Omental fat pad (tissue), 4 donors: ENCODE measurements at places on chromosomes 4 and X.

DNA sequence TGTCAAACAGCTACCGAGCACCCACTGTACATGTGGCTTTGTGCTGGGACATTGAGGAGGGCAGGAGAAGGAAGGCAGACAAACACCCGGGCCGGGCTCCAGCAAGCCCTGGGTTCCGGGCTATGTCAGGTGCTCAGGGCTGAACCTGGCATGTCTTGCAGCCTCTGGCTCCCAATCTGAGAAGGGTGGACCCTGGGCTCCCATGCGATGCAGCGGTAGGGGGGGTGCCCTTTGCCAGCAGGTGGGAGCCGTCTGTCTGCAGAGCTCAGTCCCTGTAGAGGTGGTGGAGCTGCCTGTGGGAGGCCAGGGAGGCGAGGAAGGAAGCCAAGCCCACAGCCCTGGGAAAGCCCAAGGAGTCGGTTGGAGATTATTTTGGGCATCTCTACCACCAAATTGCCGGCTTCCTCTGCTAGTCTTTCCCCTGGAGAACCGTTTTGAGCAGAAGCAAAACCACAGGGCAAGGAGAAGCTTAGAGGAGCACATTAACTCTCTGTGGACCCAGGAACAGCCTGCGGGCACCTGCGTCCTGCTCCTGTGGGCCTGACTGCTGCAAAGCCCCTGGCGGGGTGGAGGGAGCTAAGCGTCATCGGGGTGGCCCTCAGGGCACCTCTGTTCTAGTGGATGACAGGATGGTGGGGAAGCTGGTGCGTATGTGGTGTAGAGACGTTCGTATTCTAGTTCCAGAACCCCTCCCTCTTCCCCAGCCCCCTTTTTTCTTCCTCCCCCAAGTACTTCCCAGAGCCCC, 10.3 kb downstream of the CPZ start:
- DNase-seq, result no peak

DNA sequence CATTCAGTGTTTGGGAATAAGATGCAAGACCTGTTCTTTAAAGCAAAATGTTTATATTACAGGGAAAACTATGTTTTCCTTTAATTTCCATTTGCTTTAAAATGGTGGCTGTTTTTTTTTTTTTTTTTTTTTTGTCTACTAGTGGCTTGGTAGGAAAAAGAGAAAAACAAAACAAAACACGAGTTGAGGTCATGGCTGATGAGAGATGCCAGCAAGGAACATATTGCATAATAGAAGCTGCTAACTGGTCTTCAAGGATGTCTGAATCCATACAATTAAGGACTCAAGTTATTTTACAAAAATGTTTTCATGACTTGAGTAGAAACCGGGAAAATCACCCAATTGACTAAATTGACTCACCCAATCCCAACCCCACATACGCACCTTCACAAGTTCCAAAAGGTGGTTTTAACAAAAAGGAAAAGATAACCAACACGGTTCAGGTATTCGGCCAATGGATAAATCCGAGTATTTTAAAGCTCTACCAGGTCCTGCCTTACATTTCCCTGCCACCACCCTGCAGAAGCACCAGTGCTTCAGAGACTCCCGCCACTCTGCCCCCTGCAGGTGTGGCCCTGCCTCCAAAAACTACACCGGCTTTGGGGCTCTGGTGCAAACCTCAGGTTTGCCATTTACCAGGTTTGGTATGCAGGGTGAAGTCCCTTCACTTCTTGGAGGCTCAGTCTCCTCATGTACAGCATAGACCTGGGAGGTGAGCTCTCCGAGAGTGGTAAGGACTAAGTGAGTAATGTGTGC, 27.1 kb downstream of the PIR start:
- no peak for DNase-seq

- DNase-seq, result no peak
Measured at GRCh38 chr4:55554453-55555030, 7.8 kb upstream of the CLOCK start.

GRCh38 chrX:44043496-44043895, 70.3 kb upstream of the NDP start:
- no peak for DNase-seq

GRCh38 chr4:139282065-139282720, 2.2 kb upstream of the MGARP start:
- no peak for DNase-seq

DNA sequence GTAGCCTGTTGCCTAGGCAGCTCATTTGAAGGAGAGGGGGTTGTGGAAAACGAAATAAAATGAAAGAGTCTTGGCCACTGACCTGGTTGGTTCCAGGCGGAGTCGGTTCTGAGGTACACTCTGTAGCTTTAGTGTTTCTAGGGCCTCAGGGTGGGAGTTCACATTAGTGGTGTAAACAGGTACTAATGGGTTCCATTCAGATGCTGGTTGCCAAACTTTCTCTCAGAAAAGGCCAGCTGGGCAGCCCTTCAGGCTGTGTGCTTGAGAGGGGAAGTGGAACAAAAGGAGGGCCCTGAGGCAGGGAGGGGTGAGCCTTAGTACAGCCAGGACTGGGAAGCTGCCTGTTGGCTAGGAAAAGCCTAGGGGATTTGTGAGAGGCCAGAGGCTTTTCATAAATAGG, 24.8 kb downstream of the NHSL2 start:
- no peak for DNase-seq

GRCh38 chr4:80918004-80918403, 112.5 kb upstream of the BMP3 start:
- DNase-seq, result no peak

GRCh38 chrX:17738737-17739535, 1.6 kb downstream of the SCML1 start:
- DNase-seq, result no peak

- no peak for DNase-seq
Measured at GRCh38 chr4:156190615-156191014, 236.9 kb upstream of the CTSO start.

- no peak for DNase-seq
Measured at GRCh38 chr4:83019794-83020494, 9.3 kb upstream of the LIN54 start.

DNA sequence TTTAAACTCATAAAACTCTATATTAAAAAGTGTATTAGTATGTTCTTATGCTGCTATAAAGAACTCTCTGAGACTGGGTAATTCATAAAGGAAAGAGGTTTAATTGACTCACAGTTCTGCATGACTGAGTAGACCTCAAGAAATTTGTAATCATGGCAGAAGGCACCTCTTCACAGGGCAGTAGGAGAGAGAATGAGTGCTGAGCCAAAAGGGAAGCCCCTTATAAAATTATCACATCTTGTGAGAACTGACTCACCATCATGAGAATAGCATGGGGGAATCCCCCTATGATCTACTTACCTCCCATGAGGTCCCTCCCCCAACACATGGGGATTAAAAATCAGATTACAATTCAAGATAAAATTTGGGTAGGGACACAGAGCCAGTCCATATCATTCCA, 463.2 kb downstream of the KLHL13 start:
- DNase-seq, result no peak

GRCh38 chrX:48956728-48957414, 536 bp downstream of the OTUD5 start:
- DNase-seq, result no peak

GRCh38 chrX:53511322-53511721, 77.2 kb upstream of the HSD17B10 start:
- DNase-seq, result no peak

DNA sequence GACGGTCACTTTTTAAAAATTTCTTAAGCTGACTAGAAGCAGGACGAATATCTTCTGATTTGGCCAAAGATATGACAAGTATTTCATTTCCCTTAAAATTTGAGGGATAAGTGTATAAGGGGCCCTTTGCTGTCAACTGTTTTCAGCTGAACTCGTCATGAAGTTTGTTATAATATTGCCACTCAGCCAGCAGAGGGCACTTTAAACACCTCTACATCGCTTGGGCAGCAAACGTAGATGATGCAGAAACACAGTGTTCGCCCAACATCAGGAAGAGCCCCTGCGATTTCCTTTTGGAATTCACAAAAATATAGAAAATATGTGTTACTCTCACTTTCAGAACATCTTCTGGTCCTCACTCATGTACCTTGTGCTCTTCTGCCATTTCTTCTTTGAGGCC, 435.7 kb upstream of the FMR1 start:
- DNase-seq, result no peak

DNA sequence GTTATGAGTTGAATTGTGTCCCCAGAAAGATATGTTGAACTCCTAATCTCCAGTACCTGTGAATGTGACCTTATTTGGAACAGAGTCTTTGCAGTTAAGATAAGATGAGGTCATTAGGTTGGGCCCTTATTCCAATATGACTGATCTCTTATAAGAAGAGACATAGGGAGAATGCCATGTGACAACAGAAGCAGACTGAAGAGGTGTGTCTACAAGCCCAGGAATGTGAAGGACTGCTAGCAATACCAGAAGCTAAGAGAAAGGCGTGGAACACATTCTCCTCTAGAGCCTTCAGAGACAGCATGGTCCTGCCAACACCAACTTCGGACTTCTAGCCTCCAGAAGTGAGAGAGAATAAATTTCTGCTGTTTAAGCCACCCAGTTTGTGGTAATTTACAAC, 22.5 kb upstream of the USP27X start:
- no peak for DNase-seq
